RPMI7951 (cell line): ENCODE measurements at places on chromosomes 11 and 22. TPM values are rescaled to one million over a fixed set of nuclear protein-coding genes. Genes with fewer than 3 reads are reported as not detected.

The NLRX1 gene
- 4.9 and 5.6 TPM in 2 replicates for total RNA-seq

The DGCR6 gene
- 0.96 and 1.2 TPM in 2 replicates for total RNA-seq

The HTR3A gene
- not detected in 2 replicates for total RNA-seq

The SHISAL1 gene
- total RNA-seq = 1.6 and 2.1 TPM in 2 replicates

The MISFA gene
- total RNA-seq = 0.60 TPM in 1 of 2 replicates, not detected in the other

The OR2AT4 gene
- total RNA-seq = not detected in 2 replicates

The DNAJB7 gene
- total RNA-seq = not detected in 2 replicates

GRCh38 chr11:57357856-57358255 is 19.7 kb downstream of the P2RX3 start:
- DNase-seq = no peak

DNA sequence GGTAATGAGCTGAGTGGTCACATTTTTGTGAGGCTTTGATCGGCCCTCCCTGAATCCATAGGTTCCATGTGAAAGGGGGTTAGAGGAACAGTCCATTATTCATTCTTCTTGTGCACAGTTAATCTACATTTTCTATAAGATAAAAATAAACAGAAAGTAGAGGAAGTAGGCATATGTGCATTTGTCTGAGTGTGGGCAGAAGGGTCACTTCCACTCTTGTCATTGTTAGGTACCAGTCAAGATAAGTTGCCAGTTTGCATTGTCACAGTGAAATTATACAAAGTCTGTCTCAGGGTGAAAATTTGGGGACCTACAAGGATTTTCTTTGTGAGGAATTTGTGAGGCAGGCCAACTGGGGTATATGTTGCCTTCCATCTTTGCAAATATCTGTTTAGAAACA is 4.6 kb upstream of the APOL4 start:
- DNase-seq = no peak

DNA sequence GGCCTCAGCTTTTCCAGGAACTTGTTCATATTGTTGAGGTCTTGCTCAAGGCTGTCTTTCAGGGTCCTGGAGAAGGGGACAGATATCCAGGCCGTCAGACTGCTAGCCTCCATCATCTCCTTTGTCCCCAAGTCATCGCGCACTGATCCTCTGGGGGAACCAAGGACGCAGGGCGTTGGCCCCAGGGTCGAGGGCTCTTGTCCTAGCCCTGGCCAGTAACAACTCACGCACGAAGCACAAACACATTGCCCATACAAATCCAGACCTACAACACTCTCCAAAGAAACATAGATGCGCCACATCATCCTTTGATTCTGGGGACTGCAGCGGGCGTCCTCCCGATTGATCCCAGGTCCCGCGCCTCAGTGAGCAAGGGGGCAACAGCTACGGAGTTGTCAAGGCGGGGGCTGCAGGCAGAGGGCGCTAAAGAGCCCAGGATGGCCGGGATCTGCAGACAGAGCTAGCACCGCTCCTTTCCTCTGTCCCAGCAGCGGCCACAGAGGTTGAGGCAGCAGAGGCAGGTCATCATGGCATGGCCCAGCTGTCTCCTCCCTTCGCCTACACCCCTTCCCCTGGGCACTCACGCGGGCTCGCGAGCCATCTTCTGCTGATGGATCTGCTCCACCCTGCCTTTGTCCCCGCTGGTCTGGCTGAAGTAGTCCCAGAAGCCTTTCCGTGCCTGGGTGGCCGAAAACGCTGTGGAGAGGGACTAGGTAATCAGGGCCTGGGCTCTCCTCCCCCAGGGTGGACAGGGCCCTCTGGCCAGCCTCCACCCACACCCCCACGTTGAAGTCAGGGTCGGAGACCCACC is 472 bp downstream of the APOA5 start:
- peak; percentile 56 for DNase-seq

- DNase-seq = no peak
Measured at GRCh38 chr11:13357232-13357631, 79.6 kb downstream of the BMAL1 start.

- DNase-seq = no peak
Measured at GRCh38 chr11:12749442-12749841, 75.2 kb downstream of the TEAD1 start.

DNA sequence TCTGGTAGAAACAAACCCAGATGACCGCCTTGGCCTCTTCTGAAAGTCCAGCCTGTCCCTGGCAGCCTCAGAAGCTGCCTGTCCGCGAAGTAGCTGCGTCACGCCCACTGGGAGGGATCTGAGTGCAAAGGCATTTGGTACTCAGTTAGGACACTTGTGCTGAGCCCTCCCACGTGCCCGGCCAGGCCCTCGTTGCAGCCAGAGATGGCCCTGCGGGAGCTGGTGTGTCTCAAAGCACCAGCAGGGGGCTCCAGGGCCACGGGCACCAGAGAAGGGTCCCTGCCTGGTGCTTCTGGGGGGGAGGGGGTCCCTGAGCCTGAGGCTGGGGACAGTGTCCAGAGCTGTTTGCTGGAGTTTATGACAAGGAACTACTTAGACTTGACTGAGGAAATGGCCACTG is 5.8 kb downstream of the SELENOO start:
- no peak for DNase-seq

GRCh38 chr22:28899199-28899853 is 16.0 kb downstream of the ZNRF3 start:
- DNase-seq = peak; percentile 72

GRCh38 chr11:106503901-106504300 is 426.4 kb downstream of the AASDHPPT start:
- DNase-seq = no peak

- DNase-seq = peak; percentile 52
Measured at GRCh38 chr22:47837703-47838102, 1075.3 kb downstream of the TBC1D22A start.
